H1 (cell line): ENCODE measurements at places on chromosomes 2 and 18.

DNA sequence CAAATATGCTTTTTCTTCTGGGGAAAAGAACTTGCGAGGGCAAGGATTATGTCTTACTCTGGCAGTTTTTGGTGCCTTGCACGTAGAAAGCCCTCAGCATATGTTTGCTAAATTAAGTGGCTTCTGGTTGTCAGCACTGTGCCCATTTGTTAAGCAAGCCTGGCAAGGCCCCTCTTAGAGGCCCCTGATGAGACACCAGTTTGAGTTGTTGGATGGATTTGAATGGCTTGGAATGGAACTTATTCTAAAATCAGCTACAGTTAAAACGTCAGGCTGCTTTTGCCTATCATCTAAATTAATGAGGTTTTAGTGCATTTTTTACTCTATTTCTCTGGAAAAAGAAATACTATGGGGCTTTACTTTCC, 28.2 kb downstream of the TMEM182 start:
- DNase-seq = no peak

- peak; percentile 87 for DNase-seq
Measured at GRCh38 chr18:76405681-76406356, 89.2 kb downstream of the ZNF516 start.

DNA sequence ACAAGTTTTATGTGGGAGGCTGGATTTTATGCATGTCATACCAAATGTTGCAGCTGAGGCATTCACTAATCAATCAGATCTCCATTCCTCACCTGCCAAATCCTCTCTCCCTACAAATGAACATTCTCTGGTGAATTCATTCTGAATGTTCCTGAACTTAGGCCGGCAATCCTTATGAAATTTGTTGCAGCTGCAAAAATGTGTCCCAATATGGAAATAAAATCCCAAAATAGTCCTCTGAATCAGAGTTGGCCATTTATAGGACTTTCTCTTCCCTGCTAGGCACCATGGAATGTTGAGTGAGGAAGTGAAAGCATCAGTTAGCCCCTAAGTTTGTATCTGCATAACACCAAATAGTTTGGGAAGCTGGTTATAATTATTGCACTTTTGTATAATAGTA, 25.6 kb downstream of the GCA start:
- no peak for DNase-seq

- no peak for DNase-seq
Measured at GRCh38 chr18:65651192-65651591, 99.6 kb upstream of the CDH7 start.

DNA sequence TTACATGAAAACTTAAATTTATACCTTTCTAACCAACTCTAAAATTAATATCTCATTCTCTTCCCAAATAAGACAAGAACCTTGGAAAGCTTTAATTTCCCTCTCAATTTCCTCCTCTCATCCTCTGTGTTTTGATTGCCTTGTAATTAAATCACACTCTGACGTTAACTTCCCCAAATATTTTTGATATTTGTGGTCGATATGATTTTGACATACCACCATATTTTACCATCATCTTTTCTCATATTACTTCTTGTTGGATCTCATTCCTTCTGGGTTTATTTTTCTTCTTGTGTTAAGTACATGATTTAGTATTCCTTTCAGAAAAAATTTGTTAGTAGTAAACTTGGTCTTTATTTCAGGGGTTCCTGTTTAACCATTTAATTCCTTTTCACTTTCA, 69.6 kb downstream of the RDH14 start:
- DNase-seq = no peak

DNA sequence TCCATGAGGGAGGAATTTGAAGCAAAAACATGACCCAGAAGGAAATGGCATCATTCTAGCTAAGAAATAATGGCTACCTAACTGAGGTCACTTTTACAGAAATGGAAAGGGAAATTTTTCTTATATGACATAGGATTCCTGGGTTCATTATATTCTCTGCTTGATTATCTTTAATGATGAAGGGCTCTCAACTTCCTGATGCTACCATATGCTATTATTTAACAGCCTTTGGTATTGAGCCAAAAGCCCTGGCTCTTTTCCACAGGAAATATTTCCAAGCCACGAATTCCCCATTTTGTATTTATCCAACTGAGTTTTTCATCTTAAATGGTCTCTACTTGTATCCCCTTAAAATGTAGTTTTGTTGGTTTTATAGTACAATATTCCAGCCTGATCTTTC, 63.2 kb upstream of the NPAS2 start:
- no peak for DNase-seq

- DNase-seq = no peak
Measured at GRCh38 chr2:100053087-100053885, 89.1 kb downstream of the AFF3 start.

DNA sequence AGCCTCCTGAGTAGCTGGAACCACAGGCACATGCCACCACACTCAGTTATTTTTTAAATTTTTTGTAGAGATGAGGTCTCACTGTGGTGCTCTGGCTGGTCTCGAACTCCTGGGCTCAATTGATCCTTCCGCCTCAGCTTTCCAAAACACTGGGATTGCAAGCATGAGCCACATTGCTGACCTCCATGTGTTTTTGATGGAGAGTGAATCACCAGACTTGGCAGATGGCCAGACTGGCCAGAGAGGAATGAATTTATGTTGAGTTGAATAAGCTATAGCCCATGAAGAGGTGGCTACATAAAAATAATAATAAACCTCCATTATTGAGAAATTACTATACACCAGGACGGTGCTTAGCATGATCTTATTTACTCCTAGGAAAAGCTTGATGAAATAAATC, 91.5 kb downstream of the MREG start:
- DNase-seq = no peak

- DNase-seq = no peak
Measured at GRCh38 chr2:133955169-133955568, 298.7 kb upstream of the MGAT5 start.

GRCh38 chr2:111678161-111678560, 205.8 kb downstream of the ANAPC1 start:
- no peak for DNase-seq

GRCh38 chr2:105734762-105735538, 9.8 kb upstream of the NCK2 start:
- no peak for DNase-seq

- no peak for DNase-seq
Measured at GRCh38 chr2:236675051-236675450, 105.4 kb downstream of the ACKR3 start.

GRCh38 chr2:169159686-169160085, 90.3 kb downstream of the DHRS9 start:
- DNase-seq = no peak

GRCh38 chr2:29343830-29344229, 228.6 kb downstream of the CLIP4 start:
- no peak for DNase-seq

GRCh38 chr2:130972410-130972809, 120.8 kb downstream of the FAM168B start:
- no peak for DNase-seq

DNA sequence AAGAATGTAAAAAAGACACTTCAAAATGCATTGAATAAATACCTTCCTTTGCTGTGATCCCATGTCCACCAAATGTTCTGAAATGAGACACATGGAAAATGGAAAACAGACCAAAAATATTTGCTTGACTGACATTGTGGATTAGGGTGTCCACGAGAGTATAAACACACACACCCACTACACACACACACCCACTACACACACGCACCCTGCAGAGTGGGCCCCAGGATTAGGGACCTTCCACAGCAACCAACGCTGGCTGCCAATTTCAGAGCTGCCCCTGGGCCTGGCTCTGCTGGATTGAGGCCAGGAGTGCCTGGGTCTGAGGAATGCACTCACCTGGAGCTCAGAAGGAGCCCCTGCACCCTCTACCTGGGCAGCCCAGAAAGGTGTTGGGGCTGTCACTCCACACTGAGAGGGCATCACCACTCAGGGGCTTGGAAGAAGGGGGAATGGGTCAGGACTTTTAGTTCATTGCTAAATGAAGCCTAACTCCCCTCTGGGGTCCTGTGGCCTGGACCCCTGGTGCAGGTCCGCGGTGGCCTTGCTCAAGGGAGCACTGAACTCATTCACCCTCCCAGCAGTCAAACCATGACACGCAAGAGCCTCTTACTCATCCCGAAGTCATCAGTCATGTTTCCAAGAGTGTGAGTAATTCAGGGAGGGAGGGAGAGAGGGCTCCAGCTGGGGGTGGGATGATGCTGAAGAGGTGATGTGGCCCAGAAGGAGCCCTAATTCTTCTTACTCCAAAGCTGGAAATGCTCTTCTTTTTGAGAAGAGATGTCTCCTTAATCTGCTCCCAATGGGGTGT, 50.2 kb upstream of the PLB1 start:
- no peak for DNase-seq

GRCh38 chr18:53937037-53937436, 287.4 kb downstream of the MBD2 start:
- no peak for DNase-seq

DNA sequence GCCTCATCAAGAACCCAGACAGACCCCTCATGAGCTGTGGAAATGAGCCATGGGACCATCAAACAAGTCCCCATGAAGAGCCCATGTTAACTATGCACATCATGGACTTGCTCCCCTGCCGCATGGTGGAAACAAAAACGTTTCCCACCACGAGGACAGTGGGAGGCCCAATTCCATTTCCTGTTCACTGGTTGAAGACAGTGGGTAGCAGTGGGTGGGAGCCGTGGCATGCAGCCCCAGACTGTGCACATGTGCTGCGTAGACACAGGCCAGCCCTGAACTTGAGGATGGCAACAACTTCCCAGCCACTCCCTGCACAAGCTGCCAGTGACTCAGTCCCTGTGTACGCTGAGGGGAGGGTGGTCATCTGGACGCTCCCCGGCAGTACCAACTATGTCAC, 108.4 kb upstream of the LMAN1 start:
- no peak for DNase-seq

GRCh38 chr18:59897321-59897954, 2.4 kb upstream of the PMAIP1 start:
- no peak for DNase-seq

- DNase-seq = no peak
Measured at GRCh38 chr2:164784376-164784775, 57.2 kb downstream of the COBLL1 start.

DNA sequence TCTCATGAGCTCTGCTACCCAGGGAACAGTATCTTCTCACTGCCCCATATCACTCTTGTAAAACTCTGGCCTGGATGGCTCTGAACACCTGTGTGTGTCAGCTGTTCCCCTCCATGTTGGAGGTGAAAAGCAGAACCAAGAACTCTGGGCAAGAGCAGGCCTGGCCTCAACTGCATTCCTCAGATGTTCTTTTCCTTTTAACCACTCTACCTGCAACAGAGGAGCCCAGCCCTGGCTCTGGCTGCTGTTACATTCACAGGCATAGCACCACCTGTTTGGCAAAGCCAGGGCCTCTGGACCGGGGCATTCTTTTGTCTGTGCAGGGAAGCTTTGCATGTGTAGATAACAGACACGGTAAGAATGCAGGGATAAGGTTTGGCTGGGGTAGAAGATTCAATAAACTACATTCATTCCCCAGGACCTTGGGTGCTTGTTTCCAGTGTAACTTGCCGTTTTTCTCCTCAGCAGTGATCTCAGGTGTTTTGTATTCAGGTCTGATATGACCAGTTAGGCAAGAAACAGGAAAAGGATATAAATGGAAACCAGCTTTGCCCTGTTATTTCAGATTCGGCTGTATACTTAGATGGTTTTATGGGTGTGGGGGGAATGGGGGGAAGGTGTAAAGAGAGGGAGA, 95.1 kb downstream of the SPTBN1 start:
- DNase-seq = no peak

- DNase-seq = no peak
Measured at GRCh38 chr2:1638281-1638860, 105.9 kb downstream of the PXDN start.
